Endothelial cell of umbilical vein (primary cell): ENCODE measurements at places on chromosomes 4 and X.
A peak's percentile ranks its signal among the peaks of the same experiment; 100 is the strongest.

- DNase-seq: no peak
Observed at GRCh38 chr4:64718091-64718490, 308.8 kb upstream of the TECRL start.

GRCh38 chr4:3527914-3528876, 4.0 kb downstream of the LRPAP1 start:
- DNase-seq: no peak

DNA sequence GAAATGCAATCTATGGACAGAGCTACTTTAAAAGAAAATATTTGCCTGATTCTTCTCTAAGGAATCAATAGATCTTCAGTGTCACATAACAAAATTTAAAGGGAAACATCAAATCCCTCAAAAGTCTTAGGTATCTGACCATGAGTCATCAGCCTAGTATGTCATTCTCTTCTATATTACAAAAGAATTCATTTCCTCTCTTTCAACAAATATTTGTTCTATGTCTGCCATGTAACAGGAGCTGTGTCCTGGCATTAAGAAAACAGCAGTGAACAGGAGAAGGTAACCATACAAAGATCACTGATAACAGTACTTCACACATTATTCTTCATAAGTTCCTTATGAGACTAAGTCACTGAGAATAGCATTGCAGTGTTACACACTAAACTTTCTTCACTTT, 243.6 kb upstream of the DKK2 start:
- peak; percentile 60 for DNase-seq

DNA sequence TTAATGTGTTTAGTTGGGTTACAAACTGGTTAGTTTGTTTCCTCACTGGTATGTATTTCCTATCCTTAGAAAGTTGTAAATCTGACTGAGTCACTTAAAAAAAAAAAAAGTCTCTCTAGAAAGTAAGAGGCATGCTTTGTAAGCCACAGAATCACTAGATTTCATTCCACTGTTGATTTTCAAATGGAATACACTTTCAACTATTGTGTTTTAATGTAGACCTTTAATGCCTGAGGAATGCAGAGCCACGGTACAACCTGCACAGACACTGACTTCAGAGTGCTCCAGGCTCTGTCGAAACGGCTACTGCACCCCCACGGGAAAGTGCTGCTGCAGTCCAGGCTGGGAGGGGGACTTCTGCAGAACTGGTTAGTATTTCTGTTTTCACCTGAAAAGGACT, 88.6 kb downstream of the HHIP start:
- DNase-seq: no peak
